ENCODE measurements at places on chromosomes 1 and 21.

GRCh38 chr1:93528412-93528811 lies 80.5 kb downstream of the FNBP1L start:
- no peak for DNase-seq

DNA sequence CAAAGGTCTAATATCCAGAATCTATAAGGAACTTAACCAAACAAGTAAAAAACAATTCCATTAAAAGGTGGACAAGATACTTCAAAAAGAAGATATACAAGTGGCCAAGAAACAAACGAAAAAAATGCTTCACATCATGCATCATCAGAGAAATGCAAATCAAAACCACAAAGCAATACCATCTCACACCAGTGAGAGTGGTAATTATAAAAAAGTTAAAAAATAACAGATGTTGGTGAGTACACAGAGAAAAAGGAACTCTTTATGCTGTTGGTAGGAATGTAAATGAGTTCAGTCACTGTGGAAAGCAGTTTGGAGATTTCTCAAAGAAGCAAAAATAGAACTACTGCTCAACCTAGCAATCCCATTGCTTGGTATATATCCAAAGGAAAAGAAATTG lies 218.6 kb downstream of the SLC44A5 start:
- DNase-seq: no peak

- DNase-seq: no peak
Observed at GRCh38 chr1:10031461-10031860, 1.3 kb upstream of the UBE4B start.

DNA sequence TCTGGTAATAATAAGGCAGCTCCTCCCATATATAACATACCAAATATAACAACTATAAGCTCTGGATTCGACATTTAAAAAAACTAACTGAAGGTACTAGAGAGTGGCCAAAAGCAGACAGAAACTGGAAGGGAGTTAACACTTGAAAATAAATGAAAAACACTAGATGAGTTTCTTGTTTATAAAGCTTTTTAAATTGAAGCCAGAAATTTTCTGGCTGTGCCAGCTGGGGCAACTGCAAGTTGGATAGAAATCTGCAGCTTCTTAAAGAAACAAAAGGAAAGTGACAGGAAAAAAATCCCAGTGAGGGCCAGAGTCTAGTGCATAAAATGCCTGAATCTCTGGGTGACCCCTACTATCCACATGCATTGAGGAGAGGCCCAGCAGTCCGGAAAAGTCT lies 432.7 kb downstream of the SMYD3 start:
- DNase-seq: no peak

- no peak for DNase-seq
Observed at GRCh38 chr1:226422478-226422877, 14.6 kb upstream of the PARP1 start.

- no peak for DNase-seq
Observed at GRCh38 chr1:39666772-39667171, 5.1 kb downstream of the NT5C1A start.

DNA sequence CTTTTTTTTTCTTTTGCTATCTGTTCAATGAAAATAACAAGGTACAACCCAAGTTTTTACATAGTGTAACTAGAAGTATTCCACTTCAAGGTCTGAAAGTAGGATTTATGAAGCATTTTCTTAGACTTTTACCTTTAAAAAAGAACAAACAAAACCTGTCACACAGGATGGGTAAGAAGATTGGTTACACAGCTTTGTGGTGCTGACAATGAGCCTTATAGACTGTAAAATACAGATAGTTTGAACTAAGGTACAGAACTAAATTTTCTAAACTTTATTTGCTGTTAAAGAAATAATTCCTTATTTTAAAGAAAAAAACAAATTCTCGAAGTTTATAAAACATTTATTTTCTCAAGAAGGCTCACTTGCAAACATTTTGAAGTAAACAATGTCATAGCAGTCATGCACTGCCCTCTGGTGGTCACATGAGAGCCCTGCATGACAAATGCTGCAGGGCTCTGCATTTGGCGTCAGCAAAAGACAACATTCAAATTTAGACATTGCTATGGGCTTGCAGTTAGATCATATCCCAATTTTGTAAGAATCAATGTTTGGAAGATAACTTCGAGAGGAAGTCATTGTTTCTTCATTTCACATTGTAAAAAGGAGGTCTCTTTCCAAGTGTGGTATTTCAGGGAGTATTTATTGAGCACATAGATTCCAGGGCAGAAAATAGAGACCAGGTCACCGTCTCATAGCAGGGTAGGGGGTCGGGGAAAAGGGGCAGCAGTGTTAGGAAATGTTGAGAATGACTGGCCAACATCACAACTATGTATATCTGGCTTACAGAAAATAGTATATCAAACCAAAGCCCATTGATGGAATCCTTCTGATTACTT lies 115.3 kb upstream of the FMN2 start:
- DNase-seq: no peak

Data from left renal cortex interstitium (tissue), 4 donors.